HCEC 1CT (cell line): ENCODE measurements at places on chromosomes 16 and 17.

GRCh38 chr17:48612854-48613691, 2.0 kb downstream of the HOXB8 start:
- peak; percentile 60 for DNase-seq

- peak; percentile 38 for DNase-seq
These were observed 124.8 kb downstream of the RGS9 start for GRCh38 chr17:65261682-65262636.

GRCh38 chr16:54867302-54867832, 63.3 kb upstream of the IRX5 start:
- no peak for DNase-seq

DNA sequence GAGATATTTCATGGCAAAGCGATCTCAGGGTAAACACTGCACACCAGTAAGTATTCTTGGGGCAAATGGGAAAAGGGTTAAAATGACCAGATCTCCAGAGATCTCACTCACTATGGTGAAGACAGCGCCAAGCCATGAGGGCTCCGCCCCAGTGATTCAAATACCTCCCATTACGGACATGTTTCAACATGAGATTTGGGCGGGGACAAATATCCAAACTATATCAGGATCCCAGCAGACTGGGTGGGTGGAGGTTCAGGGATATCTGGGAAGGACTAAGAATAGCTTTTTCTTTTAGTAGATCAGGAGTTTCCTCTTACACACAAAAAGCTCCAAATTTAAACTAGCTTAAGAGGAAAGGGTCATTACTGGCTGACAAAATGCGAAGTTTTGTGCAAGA, 181.7 kb downstream of the WWOX start:
- DNase-seq = no peak

DNA sequence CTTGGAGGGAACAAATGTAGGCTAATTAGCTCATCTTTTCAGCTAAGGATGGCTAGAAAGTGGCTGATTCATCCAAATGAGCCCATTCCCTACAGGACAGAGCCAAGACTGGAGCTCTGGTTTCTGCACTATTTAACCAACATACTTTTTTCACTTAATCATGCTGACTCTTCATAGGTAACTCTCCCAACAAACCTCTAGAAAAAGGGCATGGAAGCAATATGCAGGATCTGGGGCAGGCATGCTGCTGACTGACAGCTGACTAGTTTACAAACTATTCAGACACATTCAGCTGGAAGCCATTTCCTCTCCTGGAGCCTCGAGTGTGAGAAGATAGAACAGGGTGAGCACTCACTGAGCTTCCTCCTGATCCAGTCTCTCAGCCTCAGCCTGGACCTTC, 6.2 kb downstream of the BECN1 start:
- DNase-seq = peak; percentile 75

- peak; percentile 35 for DNase-seq
These were observed 5.6 kb upstream of the TUBG2 start for GRCh38 chr17:42653179-42654124.

DNA sequence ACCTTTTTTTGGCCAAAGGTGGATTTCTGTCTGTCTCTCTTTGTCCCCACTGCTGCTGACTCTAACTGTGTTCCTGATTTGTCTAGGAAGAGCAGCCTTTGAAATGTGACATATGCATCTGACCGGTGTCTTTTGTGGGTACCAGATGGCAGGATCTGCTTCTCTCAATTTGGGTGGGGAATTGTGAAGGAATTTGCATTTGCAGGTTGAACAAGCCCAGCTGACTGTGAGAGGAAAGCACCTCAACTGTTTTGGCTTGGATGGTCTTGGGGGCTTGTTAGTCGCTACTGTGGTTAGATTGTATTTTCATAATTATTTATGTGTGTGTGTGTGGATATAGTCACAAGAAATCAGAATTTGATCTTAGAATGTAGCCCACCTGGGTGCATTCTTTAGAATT, 37.7 kb upstream of the LCMT1 start:
- DNase-seq = no peak

DNA sequence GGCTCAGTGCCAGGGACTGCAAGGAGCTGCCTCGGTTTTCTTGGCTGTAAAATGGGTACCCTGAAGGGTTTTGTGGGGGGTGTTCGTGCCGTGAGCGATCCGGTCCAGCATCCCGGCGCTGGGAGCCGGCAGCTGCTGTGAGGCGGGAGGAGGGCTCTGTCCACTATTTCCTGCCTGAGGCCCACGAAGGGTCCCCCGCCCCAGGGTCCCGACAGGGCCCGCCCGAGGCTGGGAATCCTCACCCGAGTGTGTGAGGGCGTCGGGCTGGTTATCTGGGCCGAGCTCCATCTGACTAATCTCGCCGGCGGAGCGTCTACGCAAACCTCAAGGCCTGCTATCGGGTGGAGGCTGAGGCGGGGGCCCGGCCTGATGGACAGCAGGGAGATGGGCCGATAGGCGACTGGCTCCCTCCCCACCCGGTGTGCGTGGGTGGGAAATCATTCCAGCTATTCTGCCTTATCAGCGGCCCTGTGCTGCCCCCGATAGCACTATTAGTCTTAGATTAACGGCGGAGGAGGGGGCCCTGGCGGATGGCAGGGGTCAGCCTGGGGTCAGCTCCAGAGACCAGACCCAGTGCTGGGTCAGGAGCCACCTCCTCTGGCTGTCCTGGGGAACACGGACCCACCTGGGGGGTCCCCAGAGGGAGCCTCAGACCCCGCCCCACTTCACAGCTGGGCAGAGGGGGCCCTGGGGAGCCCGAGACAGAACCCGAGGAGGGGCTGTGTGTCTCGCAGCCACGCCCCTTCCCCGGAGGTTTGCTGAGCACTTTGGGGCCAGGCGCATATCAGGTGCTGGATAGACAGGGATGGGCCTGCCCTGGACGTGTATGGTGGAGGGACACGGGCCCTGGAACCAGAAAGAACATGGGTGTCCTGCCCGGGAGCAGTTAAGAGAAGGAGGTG, 44.7 kb downstream of the ZFPM1 start:
- DNase-seq = no peak

- DNase-seq = no peak
These were observed 1.4 kb downstream of the HBM start for GRCh38 chr16:167122-167690.

- no peak for DNase-seq
These were observed 93.3 kb downstream of the C16orf78 start for GRCh38 chr16:49466881-49467280.

GRCh38 chr17:73141411-73141810, 23.4 kb upstream of the SSTR2 start:
- no peak for DNase-seq

DNA sequence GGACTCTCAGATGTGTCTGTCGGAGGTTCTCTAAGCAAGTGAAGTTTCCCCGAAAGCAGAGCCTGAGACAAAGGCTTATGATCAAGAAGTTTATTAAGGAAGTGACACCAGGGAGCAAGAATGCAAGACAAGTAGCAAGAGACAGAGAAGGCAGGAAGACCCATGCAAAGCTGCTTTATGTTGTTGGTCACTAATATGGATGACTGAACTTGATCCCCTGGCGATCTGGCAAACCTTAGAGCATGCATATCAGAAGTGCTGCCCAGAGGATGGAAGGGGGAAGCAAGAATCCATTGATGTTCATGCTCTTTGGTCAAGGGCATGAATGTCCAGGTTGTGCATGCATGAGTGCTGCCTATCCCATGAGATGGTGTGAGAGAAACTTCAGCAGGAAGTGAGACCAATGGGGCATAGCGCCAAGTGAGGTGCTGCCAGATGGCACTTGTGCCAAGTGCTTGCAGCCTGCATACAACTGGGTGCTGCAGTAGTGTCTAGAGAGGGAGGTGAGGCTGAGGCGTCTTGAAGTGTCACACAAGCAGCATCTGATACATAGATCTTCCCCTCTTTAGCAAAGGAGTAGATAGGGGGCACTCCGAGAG, 176.5 kb downstream of the SALL1 start:
- no peak for DNase-seq

GRCh38 chr17:1109606-1110540, 69.9 kb downstream of the ABR start:
- peak; percentile 17 for DNase-seq

GRCh38 chr16:58435779-58436178, 43.5 kb downstream of the GINS3 start:
- no peak for DNase-seq

DNA sequence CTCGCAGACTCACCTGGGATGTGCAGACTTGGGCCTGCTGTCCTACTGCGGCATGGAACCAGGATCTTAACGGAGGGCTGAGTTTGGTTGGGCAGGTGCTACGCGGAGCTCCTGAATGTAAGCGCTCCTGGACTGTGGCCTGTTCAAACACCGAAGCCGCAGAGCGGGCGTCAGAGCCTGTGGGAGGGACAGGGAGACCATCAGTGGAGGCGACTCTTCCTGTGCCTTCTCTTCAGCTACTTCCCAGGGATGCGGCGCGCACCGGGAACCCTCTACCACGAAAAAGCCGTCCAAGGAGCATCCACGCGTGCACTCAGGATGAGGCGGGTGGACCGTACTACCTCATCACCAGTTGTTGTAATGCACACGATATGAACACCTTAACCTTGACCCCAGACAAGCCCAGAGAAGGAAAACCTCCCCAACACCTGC, 2.0 kb downstream of the USP36 start:
- no peak for DNase-seq

GRCh38 chr17:65061646-65062045, 5.1 kb upstream of the GNA13 start:
- DNase-seq = no peak

DNA sequence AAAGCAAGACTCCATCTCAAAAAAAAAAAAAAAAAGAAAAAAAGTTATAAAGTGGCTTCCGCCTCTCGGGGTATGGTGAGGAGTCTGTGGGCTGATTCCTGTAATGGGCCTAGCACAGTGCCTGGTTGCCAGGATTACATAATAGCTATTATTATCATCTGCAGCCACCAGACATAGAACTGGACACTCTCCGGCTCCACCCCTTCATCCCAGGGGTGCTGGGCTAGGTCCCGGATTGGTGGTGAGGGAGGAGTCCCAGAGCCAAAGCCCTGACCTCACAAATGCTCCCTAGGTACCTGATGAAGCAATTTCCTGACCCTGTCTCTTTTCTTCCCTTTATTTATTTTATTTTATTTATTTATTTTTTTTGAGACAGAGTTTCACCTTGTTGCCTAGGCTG, 11.6 kb upstream of the ADGRG1 start:
- no peak for DNase-seq

DNA sequence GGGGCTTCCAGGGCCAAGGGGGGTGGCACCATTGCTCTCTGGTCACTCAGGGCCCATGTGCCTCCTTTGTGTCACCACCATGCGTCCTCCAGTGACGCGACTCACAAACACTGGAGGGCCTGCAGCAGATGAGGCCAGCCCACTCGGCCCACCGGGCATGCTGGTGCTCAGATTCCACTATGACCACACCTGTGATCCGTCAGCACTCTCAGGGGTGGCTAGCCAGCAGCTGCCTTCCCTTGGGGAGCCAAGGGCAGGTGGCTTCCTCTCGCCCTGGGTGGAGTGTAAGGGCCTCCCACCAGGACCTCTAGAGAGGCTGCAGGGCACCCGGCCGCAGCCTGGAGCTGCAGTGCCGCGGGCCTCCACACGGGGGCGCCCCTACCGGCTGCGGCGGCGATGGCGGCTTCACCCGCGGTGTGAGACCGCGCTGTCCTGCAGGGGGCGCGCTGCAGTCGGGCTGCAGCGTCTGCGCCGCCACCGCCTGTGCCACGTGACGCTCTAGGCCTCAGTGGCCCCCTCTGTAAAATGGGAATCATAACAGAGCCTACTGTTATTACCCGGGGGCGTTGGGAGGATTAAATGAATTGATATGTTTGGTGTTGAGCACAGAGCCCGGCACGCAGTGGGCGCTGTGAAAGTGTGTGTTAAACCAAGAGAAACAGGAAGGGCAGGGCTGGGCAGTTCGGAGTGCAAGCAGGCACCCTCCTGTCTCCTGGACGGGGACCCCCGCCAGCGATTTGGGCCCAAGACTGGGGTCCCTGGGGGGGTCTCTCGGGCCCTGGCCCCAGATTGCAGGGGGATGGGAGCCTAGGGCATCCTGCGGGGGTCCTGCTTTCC, 192.4 kb upstream of the GSE1 start:
- DNase-seq = peak; percentile 32

DNA sequence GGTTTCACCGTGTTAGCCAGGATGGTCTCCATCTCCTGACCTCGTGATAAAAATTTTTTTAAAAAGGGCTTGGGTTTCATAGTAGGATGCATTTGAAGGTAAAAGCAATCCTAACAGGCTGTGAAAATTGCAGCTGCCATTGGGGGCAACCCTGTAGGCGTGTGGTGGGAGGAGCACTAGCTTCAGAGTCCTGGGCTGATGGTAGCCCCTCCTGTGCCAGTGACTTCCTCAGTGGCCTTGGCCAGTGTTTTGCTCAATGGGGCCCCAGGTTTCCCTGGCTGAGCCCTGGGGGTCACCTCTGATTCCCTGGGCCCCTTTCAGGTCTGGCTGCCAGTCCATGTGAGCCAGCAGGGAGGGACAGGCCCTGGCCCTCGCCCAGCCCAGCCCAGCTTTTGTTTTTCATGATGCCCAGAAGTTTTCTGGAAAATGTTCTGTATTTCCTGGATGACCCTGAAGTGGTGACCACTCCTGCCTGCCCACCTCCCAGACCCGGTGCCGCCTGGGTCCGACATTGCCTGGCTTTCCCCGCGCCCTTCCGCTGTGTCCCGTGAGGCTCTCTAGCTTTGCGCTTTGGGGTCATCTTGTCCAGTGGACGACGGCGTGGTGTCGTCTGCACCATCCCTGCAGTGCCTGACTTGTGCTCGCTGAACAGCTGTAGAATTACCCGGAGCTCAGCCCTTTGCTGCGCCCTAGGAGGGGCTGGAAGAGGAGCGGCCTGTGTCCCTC, 9.4 kb downstream of the MGRN1 start:
- DNase-seq = no peak

GRCh38 chr17:70201872-70202419, 32.6 kb downstream of the KCNJ2 start:
- DNase-seq = no peak

DNA sequence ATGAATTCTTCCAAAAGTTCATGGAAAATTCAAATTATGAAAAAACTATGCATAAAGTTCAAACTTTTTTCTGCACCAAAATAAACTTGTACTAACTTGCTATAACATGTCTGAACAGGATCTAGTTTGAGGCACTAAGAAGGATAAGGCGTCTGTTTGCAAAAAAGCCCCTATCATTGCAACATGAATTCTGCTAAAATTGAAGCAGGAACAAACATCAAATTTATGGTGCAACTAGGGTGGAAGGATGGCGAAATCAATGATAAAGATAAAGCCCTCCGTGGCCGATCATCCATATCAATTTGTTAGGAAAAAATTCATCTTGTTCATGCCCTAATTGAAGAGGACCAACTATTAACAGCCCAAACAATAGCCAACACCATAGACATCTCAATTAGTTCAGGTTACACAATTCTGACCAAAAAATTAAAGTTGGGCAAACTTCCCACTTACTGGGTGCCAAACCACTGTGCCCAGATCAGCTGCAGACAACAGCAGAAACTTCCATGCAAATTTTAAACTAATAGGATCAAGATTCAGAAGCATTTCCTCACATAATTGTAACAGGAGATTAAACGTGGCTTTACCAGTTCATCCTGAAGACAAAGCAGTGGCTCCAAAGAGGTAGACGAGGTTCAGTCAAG, 12.9 kb downstream of the IL21R start:
- DNase-seq = no peak

GRCh38 chr17:72953621-72954020, 138.9 kb downstream of the SLC39A11 start:
- no peak for DNase-seq

- DNase-seq = peak; percentile 88
These were observed 15.4 kb downstream of the KCNJ2 start for GRCh38 chr17:70184770-70185169.
